ENCODE measurements at places on chromosomes 1 and 21. TPM values are rescaled to one million over a fixed set of nuclear protein-coding genes. Genes with fewer than 3 reads are reported as not detected.

Gene BCAR3
- 83.2 TPM for total RNA-seq

Gene TRIM63
- total RNA-seq, result 1.7 TPM

Gene ATF6
- 14.1 TPM for total RNA-seq

Gene ATP1A4
- not detected for total RNA-seq

Gene C8A
- total RNA-seq, result not detected

Gene COL16A1
- total RNA-seq, result 5.6 TPM

Gene RABGGTB
- total RNA-seq, result 61.1 TPM

Gene SLC9C2
- total RNA-seq, result not detected

Data from A549 treated with dexamethasone at 1 μM for 4 hours (cell line).